Right lobe of liver (tissue), 6 donors: ENCODE measurements at places on chromosomes 7 and 10.

GRCh38 chr7:122511268-122511667 lies 187.6 kb downstream of the RNF133 start:
- no peak for DNase-seq

DNA sequence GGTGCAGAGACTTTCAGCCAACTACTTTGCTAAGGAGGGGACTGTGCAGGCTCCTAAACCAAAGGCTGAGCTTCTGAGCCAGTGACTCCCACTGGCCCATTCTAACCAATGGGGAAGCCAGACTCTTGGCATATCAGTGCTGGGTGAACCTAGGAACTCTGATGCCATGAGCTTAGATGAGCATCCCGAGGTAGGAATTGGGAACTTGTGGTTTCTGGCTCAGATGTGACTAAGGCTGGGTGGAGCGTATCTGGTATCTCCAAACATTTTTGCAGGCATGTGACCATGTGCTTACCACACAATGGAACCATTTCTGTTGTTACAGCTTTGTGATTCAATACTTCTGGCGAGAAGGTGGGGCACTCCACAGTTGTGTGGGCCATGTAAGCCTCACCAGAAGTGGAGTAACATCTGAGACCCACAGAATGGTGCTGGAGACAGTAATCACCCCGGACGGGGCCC lies 2.5 kb upstream of the AVPI1 start:
- no peak for DNase-seq

- DNase-seq, result no peak
Observed at GRCh38 chr7:73992101-73992562, 35.8 kb upstream of the ELN start.

- DNase-seq, result no peak
Observed at GRCh38 chr10:35237766-35238512, 98.4 kb upstream of the CCNY start.

- no peak for DNase-seq
Observed at GRCh38 chr10:68871105-68871711, 29.9 kb upstream of the DDX50 start.

DNA sequence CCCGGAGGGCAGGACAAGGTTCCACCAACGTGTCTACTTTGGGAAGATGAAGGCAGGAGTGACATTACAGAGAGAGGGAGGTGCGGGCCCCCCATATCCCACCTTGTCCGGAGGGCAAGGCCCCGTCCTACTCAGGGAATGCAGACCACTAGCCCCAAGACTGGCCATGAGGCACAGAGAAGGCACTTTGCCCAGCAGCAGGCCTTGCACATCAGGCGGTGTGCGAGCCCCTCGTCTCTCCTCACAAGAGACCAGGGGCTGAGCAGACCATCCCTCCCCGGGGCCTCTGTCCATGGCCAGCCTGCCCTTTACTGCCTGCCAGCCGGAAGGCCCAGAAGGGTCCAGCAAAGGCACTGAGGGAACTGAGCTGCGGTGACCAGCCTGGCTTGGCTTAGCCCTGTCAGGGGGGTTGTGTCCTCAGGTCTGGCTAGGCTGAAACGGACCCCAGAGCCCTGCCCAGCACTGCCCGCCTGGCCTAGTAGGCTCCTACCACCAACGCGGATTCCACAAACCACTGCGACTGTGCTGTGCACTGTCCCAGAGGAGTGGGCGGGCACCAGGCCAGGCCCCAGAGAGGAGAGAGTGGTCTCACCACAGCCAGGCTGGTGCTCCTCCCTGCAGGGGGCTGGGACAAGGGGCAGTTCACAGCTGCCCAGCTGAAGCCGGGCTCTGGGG lies 16.7 kb downstream of the CAMK2B start:
- DNase-seq, result peak; percentile 44

- DNase-seq, result no peak
Observed at GRCh38 chr10:32054094-32054493, 2.1 kb downstream of the KIF5B start.

DNA sequence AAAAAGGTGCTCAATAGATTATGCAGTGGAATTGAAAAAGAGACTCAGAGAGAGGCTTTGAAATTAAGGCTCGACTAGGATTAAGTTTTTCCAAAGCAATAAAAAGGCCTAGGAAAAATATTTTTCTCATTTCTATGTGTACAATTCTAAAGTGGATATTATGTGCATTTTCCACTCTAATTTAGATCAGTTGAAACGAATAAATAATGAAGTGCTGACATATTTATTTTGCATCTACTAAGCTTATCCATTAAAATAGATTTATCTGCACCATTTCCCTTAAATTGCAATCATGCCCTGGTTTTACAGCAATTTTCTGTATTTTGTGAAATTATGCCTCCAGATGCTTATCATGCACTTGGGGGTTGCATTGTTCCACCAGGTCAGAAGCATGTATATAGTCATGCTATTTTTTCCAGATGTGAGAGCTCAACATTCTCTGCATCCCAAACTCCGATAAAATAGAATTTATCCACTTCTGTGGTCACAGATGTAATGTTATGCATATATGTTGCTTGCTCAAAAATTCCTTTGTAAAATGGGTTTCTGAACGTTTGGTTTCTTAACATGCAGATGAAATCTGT lies 18.3 kb downstream of the FIGNL1 start:
- DNase-seq, result no peak

DNA sequence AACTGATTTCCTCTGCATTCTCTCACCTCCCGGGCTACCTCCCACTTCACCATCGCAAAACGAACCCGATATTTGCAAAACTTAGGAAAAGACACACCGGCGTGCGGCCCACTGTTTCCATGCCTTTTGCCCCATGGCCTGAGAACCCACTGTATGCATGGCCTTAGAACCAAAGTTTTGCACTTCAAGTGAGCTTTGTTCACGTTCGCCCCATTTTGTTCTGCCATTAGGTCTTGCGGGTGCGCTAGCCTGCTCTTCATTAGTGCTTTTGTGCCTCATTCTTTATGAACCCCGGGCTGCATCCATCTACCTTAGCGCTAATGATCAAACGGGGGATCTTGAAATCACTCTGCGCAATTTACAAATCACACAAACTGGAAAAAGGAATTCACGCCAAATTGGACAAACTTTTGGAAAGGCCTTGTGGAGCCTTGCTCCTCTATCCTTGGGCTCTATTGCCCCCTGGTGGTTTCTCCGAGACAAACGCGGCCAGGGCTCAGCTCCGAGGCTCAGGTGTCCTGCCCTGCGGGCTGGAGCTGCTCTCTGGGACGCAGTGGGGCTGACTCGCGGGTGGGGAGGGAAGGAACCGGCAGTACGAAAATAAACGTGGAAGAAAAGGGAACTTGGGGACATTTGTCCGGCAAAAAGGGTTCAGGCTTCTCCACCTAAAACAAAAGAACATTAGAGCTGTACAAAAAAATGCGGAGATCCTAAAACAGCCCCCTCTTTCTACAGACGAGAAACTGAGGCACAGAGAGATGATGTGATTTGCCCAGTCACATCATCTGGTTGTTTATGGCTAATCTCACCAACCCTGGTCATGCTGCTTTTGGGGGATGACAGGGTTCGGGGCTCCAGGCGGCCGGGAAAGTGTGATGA lies 300.4 kb upstream of the NFE2L3 start:
- peak; percentile 77 for DNase-seq

DNA sequence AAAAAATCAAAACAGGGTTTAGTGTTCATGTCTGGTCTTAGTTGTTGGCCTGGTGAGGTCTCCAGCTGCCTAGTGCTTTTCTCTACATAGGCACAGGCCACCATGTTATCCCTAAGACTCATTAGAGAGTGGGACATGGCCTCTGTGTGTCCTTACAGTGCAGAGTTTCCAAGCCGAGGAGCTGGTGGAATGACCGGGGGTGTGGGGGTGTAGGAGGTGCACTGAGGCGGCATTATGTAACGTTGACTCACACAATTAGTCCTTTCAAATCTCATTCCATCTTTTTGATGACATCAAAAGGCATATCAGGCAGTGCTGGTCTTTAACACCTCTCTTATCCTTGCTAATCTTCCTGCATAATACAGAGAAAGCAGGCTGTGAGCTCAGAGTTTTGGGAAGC lies 71.3 kb downstream of the MTPN start:
- DNase-seq, result no peak

DNA sequence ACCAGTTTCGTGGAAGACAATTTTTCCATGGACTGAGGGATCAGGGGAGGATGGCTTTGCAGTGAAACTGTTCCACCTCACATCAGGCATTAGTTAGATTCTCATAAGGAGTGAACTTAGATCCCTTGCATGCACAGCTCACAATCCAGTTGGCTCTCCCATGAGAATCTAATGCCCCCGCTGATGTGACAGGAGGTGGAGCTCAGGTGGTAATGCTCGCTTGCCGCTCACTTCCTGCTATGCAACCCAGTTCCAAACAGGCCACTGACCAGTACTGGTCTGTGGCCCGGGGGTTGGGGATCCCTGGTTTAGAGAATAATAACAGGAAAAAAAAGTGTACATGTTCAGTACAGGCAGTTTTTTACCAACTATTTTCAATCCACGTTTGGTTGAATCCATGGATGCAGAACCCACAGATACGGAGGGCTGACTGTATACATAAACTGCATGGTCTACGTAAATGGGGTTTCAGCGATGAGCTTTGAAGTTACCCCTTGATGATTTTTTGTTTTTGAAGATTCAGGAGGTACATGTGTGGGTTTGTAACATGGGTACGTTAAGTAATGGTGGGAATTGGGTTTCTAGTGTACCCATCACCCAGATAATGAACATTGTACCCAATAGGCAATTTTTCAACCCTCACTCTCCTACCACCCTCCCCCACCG lies 24.5 kb downstream of the OGDH start:
- no peak for DNase-seq

DNA sequence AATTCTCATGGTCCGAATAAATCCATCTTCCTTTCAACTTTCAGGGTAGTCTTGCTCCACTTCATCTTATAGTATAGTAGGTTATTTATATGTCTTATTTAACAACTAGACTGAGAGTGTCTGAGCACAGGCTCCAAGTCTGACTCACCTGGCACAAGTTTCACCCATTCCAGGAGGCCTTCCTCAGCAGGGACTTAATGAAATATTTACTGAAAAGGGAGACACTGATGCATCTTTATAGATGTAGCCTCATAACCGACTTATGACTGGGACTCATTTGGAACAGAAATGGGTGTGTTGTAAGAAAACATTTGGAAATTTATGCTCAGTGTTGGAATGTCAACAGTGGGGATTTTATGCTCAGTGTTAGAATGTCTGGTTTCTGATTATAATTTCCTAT lies 59.9 kb downstream of the CH25H start:
- no peak for DNase-seq

DNA sequence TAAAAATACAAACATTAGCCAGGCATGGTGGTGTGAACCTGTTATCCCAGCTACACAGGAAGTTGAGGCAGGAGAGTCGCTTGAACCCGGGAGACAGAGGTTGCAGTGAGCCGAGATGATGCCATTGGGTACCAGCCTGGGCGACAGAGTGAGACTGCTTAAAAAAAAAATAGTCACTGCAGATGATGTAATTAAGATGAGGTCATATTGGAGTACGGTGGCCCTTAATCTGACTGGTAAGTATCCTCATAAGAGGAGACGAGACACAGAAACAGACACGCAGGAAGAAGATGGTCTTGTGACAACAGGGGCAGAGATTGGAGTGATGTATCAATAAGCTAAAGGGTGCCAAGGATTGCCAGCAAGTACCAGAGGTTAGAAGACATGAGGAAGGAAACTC lies 156.0 kb downstream of the FAM107B start:
- no peak for DNase-seq

DNA sequence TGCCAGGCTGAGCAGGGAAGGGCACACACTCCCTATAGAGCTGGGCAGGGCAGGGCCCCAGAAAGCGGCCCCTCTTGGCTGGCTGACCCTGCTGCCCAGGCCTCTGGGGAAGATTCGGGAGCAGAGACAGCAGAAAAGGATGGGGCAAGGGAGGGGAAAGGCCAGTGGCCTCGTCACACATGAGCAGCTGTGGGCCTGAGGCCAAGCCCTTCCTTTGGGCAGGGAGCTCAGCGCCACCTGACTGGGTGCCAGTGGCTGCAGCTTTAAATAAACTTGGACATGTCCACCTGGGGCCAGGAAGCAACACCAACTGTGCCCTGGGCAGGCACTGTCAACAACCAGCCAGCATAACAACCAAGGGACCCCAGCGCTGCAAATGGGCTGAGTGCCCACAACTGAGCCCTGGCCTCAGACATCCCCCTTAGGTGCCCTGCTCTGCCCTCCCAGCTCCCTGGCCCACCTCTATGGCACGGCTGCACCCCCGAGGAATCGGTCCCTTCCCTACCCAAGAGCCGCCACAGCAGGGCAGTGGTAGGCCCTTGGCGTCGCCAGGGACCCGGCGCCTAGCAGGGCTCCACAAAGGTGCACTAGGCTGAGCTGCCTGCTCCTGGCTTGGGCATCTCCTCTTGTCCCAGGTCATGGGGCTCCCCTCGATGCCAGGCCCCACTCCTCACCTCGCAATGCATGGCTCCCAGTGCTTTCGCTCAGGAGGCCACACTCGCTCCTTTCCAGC lies 2.6 kb downstream of the CAMK2B start:
- peak; percentile 96 for DNase-seq

GRCh38 chr7:111708072-111708471 lies 145.8 kb upstream of the IMMP2L start:
- DNase-seq, result no peak

GRCh38 chr10:100569687-100570481 lies 34.1 kb downstream of the HIF1AN start:
- DNase-seq, result no peak

GRCh38 chr7:111014079-111014478 lies 76.8 kb upstream of the LRRN3 start:
- DNase-seq, result peak; percentile 55

- DNase-seq, result no peak
Observed at GRCh38 chr7:83996879-83997278, 197.7 kb downstream of the SEMA3A start.

GRCh38 chr7:121401896-121402295 lies 5.8 kb upstream of the FAM3C start:
- no peak for DNase-seq

GRCh38 chr10:100551196-100551595 lies 15.5 kb downstream of the HIF1AN start:
- DNase-seq, result no peak

DNA sequence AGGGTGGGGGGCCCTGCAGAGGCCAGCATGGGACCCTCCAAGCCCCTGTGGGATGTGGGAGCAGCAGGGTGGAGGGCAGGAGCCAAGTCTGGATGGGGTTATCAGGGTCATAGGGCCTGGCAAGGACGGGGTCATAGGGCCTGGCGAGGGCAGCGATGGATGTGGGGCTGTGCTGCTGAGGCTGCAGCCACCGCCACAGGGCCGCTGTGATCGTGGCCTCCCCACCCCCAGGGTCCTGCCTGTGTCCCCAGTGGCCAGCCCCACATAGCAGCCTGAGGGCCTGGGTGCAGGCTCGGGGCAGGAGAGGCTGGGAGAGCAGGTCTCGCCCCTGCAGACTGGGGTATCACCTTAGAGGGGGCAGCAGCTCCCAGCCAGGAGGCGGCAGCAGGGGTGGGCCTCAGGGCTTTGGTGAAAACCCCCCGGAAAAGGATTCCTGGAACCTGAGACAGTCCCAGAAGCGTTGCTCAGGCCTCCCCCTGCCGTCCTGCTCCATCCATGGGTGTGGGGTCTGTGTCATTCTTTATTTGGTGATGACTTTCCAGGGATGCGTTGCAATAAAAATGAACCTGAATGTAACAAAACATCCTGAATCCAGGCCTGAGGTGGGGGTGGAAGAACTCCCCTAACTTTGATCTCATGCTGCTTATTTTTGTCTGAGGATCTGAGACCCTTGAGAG lies 107.3 kb upstream of the SHH start:
- DNase-seq, result peak; percentile 81

GRCh38 chr10:117790179-117790578 lies 247.6 kb downstream of the EMX2 start:
- no peak for DNase-seq
